COR-L47 (cell line): ENCODE measurements at places on chromosomes 4 and X.

DNA sequence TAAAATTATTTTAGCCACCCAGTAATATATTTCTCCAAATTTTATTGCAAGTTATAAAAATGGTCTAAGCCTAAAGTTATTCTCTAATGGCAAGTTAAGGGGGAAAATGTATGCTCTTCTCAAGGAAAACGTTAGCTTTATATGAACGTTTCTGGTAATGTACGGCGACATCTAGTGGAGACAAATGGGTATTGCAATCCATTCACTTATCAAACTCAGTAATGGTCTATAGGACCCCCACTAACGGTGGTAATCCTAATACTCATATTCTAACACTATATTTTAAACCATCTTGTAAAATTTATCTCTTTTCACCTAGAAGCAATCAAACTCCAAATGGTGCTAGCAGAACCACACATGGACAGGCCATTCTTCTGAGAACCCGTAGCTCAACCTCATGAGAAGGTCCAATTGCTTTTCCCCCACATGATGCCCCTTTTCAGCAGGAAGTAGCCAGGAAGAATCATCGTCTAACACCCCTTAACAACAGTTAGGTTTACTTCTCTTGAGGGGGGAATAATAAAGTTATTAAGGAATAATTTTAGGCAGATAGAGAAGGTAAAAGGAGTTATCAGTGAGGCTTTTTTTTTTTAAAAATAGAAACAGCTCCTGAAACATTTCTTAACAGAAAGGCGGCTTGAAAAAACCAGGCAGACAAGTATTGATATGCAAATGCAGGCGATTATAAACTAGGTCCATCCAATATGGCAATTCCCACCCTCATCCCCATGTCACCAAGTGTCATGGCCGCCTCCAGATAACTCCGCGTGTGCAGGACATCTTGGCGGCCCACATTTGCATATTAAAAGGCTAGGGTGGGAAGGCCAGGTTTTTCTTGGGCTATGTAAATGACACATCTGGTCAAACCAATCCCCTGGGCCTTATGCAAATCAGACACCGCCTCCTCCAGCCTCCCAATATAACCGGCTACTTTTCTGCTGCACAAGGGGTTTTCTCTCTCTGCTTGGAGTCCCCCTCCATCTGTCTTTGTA lies 35.0 kb downstream of the NUDT11 start:
- DNase-seq = no peak

- DNase-seq = no peak
These were observed 194.3 kb upstream of the TENM3 start for GRCh38 chr4:182048871-182049270.

- no peak for DNase-seq
These were observed 6.8 kb downstream of the SEPTIN6 start for GRCh38 chrX:119686087-119686691.

GRCh38 chr4:26088433-26088928 lies 174.5 kb downstream of the SMIM20 start:
- no peak for DNase-seq
